ENCODE measurements at places on chromosomes 4 and X.

GRCh38 chr4:38084877-38085711, 124.9 kb downstream of the PTTG2 start:
- DNase-seq, result no peak

GRCh38 chrX:19446397-19446796, 68.9 kb downstream of the MAP3K15 start:
- no peak for DNase-seq

DNA sequence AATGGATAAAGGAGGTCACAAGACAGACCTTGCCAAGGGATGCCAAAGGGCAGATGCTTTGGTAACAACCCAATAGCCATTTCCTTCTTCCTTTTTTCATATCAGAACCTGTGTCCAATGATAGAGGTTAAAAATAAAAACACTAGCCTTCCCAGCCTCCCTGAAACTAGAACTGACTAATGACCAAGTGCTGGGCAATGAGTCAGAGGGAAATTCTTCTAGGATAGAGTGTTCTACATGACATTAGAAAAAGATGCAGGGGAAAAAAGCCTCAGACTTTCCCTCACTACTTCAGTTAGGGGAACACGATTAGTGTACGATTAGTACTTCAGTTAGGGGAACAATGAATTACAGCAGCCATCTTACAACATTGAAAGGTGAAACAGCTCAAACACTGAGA, 29.3 kb upstream of the FAM47C start:
- DNase-seq, result no peak

DNA sequence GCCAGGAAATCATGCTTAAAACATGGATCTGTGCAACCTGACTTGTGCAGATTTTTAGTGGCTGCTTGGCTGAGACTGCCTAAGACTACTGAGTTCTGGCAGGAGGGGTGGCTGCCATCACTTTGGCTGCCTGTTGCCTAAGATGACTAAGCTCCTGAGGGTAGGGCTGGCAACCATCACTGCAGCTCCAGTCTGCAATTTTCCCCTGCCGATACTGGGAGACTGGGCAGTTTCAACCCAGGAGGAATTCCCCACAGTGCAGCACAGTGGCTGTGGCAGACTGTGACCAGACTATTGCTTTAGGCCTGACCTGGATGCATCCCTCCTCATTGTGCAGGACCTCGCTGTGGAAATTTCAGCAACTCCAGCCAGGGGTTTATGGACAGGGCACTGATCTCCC, 544.9 kb downstream of the ANKRD50 start:
- DNase-seq, result no peak

DNA sequence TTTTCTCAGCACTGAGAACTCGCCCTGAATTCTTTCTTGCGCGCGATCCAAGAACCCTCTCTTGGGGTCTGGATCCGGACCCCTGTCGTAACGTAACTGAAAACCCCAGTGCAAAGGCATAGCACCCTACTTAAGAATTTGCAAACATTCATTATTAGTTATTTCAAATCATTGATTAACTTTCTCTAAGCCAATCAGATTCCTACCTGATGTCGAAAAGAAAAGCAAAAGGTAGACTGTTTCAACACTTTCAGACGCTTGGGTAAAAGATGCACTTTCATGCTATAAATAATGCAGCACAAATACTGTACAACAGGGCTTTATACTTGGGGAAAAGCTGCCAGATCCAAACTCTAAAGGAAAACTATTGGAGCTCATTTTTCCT, 817 bp upstream of the WDR19 start:
- DNase-seq, result no peak

GRCh38 chrX:79182616-79183015, 38.1 kb downstream of the GPR174 start:
- DNase-seq, result no peak

GRCh38 chrX:30521440-30522182, 56.0 kb downstream of the TASL start:
- no peak for DNase-seq

- no peak for DNase-seq
These were observed 66.9 kb downstream of the TAB3 start for GRCh38 chrX:30822068-30822681.

DNA sequence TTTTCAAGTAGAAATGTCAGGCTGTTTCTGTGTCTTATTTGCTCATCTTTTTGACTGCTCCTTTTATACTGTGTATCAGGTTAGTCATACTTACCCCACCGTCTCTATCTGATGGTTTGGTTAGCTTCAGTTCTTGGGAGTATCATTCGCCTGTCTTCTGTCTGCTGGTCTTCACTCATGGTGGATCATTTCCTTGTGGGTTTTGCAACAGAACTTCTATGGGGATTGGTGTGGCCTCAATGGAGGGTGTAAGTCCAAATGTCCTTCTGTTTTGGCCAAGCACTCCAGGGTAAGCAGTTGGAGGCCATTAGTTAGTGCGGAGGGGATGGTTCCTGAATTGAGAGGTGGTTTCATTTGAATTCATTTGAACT, 7.2 kb downstream of the ABCD1 start:
- no peak for DNase-seq

Data from AG08396 (cell line).